ENCODE measurements at places on chromosomes 6 and 20.

DNA sequence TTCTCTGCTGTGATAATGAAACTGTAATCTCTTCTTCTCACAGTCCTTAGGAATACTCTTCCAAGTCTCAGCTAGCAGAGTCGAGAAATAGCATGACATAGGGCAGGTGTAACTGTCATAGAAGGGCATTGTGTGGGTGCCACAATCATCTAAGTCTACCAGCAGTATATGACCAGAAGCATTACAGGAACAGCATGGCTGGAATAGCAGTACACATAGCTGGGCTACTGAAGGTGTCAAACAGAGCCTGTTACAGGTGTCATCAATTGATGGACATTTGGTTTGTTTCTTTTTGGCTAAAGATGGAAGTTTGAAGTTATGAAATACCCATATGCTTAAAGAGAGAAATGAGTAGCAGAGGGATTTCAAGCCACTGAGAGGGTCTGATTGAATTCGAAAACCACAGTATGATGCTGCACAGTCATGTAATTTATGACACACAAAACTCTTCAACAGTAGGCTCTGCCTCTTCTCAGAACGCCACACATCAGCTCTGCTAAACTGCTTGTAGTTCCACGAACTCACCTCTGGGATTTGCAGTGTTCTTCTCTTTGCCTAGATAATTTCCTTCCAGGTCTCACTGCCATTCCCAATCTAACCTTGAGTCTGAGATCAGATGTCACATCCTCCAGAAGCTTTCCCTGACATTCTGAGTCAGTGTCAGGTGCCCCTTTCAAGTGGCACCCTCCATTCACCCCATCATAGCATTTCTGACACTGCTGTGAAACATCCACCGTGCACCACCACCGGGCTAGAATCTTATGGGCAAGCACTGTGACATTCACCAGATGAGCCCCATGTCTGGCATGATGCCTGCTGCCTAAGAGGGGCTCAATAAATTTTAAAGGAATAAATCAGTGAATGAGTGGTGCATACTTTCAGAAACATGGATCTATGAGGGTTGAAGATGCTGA lies 151.0 kb downstream of the ADAT2 start:
- DNase-seq = no peak

- DNase-seq = no peak
These were observed 6.7 kb upstream of the PNRC1 start for GRCh38 chr6:89073840-89074239.

GRCh38 chr6:53640361-53640760 lies 25.2 kb downstream of the KLHL31 start:
- no peak for DNase-seq

DNA sequence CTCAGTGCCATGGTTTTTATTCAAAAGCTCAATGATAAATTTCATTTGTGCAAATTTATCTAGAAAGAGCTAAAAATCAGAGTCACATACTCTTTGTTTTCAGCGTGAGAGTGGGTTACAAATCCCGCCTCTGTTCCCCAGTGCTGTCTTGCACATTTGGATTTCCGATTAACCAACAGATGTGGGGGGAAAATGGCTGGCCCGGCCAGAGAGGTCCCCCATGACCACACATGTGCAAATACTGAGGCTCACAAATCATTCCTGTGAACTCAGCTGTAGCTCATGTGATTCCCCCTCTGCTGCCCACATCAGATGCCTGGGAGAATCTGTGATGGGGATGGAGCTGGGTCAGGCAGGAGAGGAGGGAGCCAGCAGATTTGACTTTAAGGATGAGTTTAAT lies 168.7 kb downstream of the PAX1 start:
- DNase-seq = no peak

DNA sequence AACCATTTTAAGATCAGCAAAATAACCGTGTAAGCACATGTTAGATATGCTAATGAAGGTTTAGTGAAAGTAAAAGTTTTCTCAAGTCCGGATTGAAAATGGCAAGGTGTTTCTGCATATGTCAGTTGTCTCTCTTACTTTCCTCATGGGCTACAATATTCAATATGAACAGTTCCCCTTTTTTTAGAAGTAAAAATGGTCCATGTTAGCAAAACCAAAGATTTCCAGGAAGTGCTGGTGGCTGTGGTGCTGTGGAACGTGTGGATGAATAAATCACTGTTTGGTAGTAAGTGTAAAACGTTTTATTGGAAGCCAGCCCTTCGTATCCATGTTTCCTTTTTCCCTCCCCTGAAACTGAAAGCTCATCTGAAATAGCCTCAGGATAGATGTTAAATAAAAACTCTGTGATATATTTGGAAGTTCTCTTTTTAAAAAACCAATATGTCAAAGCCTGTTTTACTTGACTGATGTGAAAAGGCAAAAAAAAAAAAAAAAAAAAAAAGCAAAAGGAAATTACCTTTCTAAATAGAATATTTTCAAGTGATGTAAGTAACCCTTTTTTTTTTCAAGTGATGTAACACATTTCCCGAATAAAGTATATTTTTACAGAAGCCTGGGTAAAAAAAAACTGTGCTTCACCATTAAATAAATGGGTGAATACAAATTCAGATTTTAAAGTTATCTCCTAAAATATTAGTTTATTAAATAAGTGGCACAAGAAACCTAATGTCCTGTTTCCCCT lies 41.9 kb downstream of the PLEKHG1 start:
- DNase-seq = no peak

- no peak for DNase-seq
These were observed 38.0 kb downstream of the YTHDF1 start for GRCh38 chr20:63177785-63178445.

GRCh38 chr6:20400456-20401204 lies 1.0 kb upstream of the E2F3 start:
- DNase-seq = no peak

DNA sequence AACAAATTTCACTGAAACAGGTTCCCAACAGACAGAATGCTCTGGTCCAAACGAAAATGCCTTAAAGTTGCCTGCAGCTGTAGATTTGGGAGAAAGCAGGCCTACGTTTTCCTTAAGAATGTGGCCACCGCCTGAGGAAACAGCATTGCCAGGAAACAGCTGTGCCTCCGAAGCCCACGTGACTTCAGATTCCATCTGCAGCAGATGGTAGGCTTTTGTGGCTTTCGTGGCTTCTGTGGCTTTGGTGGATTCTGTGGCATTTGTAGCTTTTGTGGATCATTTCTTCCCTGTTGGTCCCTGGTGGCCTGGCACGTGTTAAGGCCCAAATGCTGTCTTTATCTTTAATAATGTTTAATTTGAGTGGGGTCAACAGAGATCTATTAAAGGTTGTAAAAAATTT lies 222.9 kb downstream of the TTLL2 start:
- no peak for DNase-seq

GRCh38 chr20:57501461-57502335 lies 23.2 kb downstream of the CTCFL start:
- no peak for DNase-seq

DNA sequence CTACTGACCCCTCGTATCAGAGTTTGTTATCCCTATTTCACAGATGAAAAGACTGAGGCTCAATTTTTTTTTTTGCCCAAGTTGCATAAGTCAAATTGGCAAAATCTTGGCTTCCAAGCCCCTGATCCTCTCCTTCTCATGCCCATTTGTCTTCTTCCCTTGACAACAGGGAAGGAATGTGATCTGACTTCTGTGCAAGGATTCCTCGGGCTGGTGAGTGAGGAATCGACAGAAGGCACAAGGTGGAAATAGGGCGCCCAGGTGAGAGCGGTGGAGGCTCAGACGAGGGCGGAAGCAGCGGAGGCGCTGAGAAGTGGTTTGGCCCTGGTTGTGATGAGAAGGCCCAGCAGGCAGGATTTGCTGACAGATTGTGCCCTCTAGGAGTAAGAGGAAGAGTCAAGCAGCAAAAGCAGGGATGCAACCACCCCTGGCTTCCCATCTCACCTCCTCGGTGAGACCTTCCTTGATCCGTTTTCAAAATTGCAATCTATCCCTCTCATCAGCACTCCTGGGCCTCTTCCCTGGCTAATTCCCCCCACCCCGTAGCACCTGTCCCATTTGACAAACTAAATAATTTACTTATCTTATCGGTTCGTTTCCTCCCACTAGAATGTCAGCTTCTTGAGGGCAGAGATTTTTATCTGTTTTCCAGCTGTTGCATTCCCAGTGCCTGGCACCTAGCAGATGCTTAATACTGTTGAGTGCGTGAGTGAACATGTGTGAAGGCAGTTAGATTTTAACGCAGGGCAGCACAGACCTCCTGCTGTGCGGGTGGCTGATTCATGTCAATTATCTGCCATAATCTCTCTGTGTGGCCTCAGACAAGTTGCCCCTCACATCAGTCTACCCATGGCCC lies 3.7 kb upstream of the SIRPA start:
- no peak for DNase-seq

DNA sequence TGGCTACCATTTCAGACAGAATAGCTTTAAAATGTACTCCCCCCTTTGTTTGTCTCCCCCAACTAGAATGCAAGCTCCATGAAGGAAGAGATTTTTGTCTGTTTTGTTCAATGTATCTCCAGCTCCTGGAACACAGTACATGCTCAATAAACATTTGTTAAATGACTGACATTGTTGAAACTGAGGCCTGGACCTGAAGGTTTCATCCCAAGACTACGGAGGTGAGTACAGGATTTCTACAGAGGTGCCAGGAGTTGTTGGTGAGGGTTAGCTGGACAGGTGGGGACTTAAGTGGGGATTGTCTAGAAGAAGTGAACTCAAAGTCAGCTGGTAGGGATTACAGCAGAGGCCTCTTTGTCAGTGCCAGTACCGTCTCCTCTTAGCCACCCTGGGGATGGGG lies 19.4 kb downstream of the VEGFA start:
- DNase-seq = no peak

DNA sequence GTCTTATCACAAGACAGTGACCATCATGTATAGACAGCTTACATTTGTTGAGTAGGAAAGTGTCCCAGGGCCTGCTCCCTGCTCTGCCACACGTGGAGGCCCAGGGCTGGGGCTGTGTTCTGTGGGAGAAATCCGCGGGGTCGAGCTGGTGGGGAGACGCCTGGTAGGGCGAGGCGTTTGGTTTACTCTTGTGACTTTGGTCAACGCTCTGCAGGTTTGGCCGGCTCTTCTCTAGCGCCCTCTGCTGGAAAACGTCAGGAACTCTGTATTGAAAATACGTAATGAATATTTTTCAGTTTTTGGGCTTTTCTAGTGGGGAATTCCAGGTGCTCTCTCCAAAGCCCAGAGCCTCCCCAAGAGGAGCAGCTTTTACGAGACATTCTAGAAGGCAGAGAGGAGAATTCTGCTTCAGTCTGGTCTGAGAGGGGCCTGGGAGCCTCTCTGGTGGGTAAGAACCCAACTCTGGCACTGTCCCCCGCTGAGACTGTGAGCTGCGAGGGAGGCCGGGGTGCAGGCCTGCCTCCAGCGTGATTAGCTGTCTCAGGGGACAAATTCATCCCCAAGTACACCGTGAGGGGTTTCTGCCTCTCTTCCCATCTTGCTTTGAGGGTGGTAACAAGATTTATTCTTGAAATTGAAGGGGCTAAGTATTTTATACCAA lies 112.6 kb upstream of the RALGAPA2 start:
- DNase-seq = no peak

- no peak for DNase-seq
These were observed 198.0 kb upstream of the FBXL4 start for GRCh38 chr6:99145738-99146137.

- DNase-seq = no peak
These were observed 121.7 kb downstream of the GPR63 start for GRCh38 chr6:96715608-96716007.

GRCh38 chr20:50416269-50417022 lies 93.7 kb upstream of the PTPN1 start:
- DNase-seq = no peak

DNA sequence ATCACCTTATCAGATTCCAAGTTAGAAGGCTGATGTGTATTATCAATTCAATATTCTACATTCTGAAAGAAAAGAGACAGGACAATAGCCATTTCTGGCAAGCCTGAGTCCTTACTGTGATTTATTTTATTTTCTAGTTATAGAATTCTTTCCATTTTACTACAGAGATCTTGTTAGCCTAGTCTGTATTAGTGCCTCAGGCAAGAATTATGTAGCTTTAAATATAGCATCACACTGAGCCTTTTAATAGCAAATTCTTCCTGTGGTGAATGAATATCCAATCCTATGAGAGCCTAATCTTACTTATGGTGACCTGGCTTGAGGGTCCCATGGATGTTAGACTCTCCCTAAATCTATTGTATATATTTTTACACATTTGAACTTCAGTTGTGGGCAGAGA lies 732.8 kb upstream of the CITED2 start:
- no peak for DNase-seq

DNA sequence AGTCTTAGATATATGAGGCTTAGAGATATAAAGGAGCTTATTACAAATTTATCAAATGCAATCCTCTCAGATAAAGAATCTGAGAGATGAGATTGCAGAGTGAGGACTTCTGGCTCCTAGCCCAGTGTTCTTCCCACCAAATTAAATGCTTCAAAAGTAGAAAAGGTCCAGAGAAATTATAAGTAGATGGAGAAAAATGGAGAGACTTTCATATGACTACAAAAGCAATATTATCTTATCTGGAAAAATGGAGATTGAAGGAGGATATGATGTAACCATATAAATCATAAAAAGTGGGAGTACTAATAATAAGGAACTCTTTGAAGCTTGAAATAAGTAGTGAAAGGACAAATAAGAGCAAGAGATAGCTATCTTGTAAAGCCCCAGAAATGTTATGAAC lies 2.8 kb downstream of the KCTD20 start:
- DNase-seq = no peak

DNA sequence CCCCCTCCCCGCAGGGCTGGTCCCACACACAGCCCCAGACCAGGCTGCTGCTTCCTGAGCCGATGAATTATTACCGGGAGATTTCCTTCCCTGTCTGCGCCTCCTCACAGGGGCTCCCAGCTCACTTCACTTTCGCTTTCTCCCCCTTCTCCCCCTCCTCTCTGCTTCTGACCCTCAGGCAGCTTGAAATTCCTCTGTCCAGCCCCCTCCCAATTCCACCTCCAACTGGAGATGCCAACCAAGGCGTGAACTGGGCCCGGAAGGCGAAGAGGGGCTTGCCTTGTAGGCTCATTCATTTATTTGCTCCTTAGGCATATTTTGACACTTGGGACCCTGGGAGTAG lies 1.7 kb upstream of the TCF15 start:
- DNase-seq = no peak

GRCh38 chr6:156971153-156971885 lies 194.1 kb downstream of the ARID1B start:
- DNase-seq = no peak

DNA sequence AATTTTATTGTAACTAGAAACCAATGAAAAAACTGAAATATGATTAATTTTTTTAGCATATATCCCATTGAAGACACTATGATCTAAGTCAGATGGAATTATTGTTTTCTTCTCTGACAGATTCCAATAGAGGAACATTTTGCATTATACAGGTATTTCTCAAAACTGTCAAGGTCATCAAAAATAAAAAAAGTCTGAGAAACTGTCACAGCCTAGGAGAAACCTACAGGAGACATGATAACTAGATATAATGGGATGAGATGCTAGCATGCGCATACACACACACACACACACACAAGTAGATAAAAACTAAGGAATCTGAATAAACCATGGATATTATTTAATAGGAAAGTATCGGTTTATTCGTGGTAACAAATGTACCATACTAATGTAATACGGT lies 161.9 kb upstream of the HCRTR2 start:
- DNase-seq = no peak
